ENCODE measurements at places on chromosomes 2 and 18.

GRCh38 chr2:99695944-99696253 lies 206.1 kb upstream of the REV1 start:
- DNase-seq: no peak

DNA sequence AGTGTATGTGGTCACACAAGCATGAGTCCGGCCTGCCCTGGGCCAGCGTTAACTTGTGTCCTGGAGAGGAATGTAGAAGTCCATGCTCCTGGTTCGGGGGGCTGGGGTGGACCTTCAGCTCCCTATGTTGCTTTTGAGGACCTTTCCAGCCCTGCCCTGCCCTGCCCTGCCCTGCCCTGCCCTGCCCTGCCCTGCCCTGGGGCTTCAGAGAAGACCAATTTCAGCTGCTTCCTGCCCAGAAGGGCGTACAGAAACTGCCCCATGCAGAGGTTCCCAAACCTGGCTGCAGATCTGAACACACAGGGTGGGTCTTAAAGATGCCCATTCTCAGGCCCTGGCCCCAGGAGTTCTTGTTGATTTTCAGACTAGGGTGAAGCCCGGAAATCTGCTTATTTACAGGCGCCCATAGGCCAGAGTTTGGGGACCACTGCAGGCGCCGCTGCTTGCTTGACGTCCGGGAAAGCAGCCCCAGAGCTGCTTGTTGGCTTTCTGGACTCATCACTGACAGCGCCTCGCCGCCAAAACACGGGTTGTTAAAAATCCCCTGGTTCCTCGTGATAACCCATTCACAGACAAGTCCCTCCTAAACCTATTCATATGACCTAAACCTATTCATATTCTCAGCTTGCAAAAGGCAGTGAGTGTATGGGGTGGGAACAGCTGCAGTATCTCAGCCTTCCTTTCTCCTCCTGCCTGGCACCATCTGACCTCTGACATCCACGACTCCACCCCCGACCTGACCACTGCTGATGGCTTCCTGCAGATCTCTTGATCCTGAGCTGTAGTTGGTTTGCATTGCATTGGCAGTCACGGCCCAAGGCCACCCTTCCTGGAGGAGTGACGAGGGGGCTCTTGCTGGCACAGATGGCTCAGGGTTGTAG lies 198.3 kb downstream of the GLI2 start:
- no peak for DNase-seq

DNA sequence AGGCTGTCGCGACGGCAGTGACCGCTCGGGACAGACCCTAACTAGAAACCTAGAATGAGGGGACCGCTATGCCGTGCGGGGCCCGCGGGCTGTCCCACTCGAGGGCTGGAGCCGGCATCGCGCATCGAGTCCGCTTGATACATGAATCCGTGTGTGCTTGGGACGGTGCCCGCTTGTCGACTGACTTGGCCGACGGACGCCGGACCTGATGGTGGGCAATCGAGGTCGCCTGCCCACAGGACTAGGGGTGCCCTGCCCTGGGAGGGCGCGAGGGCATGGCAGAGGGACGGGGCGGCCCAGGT lies 749 bp upstream of the PTMA start:
- DNase-seq: no peak

DNA sequence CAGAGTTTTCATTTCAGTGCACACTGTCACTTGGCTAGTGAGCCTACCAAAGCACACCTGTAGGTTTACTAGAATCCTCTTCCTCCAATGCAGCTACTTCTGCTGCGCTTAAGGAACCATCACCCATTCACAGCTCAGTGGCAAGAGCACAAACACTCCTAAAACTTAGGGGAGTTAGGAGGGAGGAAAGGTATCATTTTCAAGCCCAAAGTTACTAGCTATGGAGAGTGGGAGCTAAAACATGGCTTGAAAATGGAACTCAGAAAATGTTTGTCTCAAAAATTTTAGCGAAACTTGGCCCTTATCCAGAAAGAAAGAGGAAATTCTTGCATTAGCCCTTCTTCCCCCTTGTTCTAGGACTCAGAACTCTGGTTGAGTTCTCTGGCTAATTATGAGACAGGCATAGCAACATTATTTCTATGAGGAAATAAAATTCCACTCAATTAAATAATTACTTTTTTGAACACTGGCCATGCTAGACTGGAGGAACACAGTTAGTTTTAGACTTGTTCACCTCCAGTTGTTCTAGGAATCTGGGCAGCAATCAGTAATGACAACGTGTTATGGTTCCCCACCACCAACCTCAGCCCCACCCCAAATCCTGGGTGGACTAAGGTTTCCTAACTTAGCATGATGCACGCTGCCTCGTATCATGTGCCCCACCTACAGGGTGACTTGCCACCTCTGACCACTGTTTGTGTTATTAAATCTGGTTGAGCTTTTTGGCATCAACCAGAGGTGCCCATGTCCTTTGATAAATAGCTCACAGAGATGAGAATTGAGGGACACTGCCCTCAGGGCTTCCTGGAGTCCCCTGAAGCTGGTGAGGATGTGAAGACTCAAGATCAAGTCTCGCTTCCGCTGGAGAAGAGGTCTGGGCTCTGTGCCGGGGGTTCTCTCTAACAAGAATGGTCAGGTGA lies 32.8 kb downstream of the LPIN2 start:
- DNase-seq: no peak

DNA sequence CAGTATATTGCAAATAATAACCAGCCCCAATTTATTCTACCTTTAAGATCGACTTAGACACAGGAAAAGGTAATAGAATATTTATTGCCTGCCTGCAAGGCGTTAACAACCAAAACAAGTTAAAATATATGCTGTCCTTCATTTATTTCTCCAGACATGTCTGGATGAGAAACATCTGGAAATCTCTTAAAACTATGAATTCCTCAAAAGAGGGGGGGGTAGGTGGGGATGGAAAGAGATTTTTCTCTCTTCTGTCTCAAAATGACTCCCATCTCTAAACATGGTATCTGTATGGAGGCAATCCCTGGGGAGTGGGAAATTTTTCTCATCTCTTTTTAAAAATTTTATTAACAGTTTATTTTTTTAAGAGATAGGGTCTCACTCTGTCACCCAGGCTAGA lies 113.0 kb downstream of the CDH2 start:
- no peak for DNase-seq

GRCh38 chr2:202116691-202117090 lies 43.6 kb downstream of the KIAA2012 start:
- no peak for DNase-seq

- DNase-seq: no peak
Observed at GRCh38 chr2:190149908-190150307, 87.4 kb upstream of the MSTN start.

DNA sequence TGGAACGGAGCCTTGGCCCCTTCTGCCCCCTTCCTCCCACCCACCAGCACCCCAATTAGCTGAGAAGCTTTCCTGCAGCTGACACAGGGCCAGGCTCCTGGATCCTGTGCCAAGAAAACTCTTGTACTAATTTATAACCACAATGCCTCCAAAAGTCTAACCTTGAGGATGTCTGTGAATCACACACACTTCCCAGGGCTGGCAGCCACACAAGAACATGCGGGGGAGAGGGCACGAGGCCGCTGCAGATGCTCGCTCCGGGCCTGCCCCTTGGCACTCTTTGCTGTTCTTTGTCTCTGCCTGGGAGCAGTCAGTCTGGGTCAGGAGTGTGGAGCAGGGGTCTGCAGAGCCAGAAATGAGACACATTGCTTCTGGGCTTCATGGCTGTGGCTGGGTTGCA lies 62.7 kb upstream of the KIF5C start:
- DNase-seq: no peak

DNA sequence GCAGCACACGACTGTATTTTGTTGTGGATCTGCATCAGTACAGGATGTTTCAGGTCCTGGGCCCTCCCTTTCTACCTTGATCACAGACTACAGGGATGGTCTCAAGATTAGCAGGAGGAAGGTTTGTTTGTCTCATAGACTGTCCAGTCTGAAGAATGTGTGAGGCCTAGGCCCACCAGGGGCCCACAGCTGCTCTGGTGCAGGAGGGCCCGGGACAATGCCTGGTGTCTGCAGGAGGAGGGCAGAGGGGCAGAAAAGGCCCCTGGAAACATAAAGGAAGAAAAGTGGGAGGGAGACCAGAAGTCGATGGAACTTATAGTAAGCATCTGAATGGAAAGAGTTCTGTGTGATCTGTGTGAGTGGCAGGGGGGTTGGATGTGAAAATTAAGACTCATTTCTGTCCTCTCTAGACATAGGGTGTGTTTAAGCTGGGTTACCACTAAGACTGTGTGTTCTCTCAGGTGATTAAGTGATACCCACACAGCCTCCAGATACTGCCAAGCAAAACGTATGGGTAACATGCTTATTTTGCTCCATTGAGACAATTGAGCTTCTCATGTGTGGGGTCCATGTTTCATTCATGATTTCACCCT lies 33.4 kb upstream of the LPIN2 start:
- no peak for DNase-seq

- DNase-seq: no peak
Observed at GRCh38 chr2:84527137-84528129, 11.1 kb downstream of the DNAH6 start.

DNA sequence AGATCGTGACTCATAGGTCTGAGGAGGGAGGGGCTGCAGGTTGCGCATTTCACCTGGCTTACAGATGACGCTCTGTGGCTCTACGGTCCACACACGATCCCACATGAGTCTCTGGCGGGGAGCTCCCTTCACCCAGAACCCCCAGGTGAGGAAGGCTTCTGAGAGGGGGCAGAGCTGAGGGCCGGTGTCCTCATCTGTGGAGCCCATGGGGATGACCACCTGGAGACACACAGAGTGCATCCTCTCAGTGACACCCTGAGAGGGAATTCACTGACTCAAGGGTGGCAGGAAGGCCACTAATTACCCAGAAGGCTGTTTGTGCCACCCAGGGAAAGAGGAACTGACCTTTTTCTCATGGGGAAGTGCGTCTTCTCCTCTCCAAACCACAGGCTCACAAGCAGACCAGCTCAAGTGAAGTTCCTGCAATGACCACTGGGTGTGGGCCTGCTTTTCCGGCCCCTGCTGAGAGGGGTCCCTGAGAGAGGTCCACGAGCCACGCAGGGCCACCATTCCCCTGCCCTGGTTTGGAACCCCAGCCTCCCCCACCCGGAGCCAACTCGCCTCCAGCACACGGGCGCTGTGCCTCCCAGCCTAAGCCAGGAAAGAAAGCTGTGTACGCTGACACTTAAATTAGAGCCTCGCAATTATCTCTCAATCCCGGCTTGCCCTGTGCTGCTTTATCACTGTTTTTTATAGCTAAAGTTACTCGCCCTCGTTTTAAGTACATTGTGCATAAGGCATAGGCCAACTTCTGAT lies 114.1 kb downstream of the BCL11A start:
- no peak for DNase-seq

GRCh38 chr2:97267411-97268074 lies 154.6 kb downstream of the ANKRD36 start:
- no peak for DNase-seq

GRCh38 chr18:9380101-9380500 lies 45.5 kb downstream of the TWSG1 start:
- no peak for DNase-seq

DNA sequence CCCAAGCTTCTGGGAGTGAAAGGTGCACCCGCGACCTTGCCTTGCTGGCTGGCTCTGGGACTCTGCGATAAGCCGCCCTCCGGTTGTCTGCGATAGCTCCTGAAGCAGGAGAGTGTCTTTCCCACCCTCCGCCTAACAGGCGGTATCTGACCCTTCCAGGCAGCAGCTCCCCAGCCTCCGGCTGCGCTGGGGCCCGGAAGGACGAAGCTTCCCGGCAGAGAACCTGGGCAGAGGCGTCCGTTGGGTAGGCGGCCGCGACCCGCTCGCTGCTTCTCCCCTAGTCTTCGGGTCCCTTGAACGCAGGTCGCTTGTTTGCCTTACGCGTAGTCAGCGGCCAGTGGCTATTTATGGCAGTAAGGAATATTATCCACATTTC lies 446 bp upstream of the RHBDD1 start:
- no peak for DNase-seq

- DNase-seq: no peak
Observed at GRCh38 chr2:27965841-27966240, 75.3 kb downstream of the BABAM2 start.

GRCh38 chr2:128610496-128610895 lies 291.8 kb upstream of the HS6ST1 start:
- no peak for DNase-seq

GRCh38 chr2:53969285-53969967 lies 1.4 kb downstream of the PSME4 start:
- peak; percentile 35 for DNase-seq

- DNase-seq: no peak
Observed at GRCh38 chr2:234111523-234111922, 61.0 kb downstream of the SPP2 start.

- DNase-seq: no peak
Observed at GRCh38 chr2:65863713-65864112, 431.3 kb upstream of the SPRED2 start.

- no peak for DNase-seq
Observed at GRCh38 chr2:36748166-36748565, 51.7 kb downstream of the VIT start.

DNA sequence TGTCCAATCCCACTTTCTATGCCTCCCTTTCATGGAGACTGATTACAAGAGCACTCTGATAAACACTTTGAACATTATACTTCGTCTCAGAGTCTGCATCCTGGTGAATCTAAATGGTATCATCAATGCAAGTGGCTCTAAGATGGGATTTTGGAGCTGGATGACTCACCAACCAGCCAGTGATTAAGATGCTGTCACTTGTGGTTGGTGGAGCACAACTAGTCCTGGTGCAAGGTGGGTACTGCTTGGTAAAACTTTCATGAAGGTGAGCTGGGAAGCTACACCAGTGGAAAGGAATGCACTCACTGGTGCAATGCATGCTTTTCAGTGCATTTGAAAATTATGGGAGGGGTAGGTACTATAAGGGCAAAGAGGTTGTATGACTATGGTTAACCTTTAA lies 137.7 kb upstream of the TRIB2 start:
- peak; percentile 40 for DNase-seq

GRCh38 chr2:3212984-3213383 lies 164.6 kb downstream of the EIPR1 start:
- DNase-seq: no peak

GRCh38 chr2:236223675-236224074 lies 40.5 kb downstream of the ASB18 start:
- no peak for DNase-seq

- DNase-seq: no peak
Observed at GRCh38 chr2:181399027-181399426, 58.2 kb upstream of the ITGA4 start.

- DNase-seq: no peak
Observed at GRCh38 chr18:25223211-25223610, 128.8 kb downstream of the ZNF521 start.

DNA sequence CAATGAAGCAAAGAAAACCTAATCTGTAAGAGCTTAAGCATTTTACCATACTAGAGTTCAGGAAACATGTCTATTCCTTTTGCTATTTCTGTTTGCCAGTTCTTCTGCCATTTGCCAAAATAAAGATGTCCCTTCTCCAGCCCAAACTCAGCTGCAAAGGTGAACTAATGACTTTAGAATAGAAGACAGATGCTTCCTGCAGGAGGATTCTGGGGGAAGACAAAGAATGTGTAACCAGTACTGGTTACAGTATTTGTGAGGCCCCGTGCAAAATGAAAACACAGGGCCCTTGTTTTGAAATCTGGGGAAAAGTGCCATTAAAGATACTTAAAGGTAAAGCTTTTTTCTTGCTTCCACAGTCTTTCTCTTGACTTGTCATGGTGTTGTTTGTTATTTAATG lies 34.3 kb upstream of the MTX2 start:
- no peak for DNase-seq
